Activated CD8-positive, alpha-beta memory T cell treated with anti-CD3 and anti-CD28 coated beads for 1 hour (primary cell): ENCODE measurements at places on chromosomes 5 and 9.

GRCh38 chr5:88743231-88743834, 139.7 kb downstream of the MEF2C start:
- DNase-seq, result no peak

DNA sequence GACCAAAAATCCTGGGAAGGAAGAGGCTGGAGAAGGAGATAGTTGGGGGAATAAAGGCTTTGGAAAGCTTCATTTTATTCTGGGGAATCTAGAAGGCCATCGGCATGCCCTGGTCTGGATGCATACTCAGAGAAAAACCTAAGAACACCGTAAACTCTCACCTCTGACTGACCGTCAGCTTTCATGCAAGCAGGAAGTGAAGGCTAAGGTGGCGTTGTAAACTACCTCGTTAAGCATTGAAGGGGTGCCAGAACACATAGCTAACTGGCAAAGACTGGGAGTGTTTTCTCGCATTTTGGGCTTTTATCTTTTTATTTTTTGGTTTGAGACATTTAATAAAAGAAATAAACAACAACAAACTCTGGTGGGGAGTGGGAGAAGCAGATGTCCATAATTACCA, 2.6 kb upstream of the SLC38A9 start:
- DNase-seq, result no peak

- DNase-seq, result no peak
Observed at GRCh38 chr5:38379350-38379937, 121.1 kb downstream of the EGFLAM start.

- DNase-seq, result no peak
Observed at GRCh38 chr5:179954434-179954833, 46.7 kb upstream of the TBC1D9B start.

DNA sequence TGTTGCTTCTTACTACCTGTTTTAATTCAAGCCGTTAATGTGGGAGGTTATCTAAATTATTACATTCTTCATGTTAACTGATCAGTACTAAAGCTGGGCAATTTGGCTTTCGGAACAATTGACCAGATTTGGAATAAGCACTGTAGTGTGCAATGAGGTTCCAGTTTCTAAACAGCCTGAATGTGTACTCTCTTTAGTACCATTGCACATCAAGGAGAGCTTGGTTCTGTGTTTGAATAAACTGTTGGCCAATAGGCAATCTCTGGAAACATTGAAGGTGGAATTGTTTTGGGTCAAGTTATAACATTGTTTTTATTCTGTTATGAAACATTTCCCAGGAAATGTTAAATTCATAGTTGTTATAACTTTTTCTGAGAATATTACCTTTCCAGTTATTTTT, 105.2 kb downstream of the PBX3 start:
- no peak for DNase-seq

DNA sequence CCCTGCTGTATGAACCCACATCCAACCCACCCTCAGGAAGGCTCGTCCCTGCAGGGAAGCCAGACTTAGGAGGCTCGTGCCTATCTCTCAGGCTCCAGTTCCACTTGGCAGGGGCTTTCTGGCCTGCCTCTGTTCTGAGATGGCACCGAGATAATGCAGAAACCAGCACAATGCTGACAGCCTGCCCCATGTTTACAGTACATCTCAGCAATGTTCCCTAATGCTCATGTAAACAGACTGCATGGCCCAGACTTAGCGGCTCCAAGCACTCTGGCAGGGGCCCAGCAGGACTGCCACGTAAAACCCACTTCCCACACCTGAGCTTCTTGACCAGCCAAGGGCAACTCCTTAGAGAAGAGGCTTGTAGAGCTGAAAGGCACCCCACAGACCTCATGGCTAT, 499.5 kb upstream of the BRINP1 start:
- DNase-seq, result no peak

DNA sequence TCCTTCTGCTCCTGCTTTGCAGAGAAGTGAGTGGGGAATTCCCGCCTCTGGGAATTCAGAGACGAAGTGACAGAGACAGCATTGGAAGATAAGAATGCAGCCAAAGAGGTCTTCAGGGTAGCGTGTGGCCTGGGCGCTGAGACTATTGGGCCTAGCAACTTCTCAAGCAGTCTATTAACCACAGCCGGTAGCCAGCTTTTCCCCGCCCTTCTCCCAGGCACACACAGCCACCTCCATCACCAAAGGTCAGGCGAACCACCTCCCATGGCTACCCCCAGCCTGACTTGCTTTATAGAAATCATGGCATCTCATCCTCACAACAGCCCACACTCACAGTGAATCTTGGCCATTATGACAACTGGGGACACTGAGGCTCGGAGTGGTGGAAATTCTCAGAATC, 124.2 kb downstream of the KCNIP1 start:
- no peak for DNase-seq

- no peak for DNase-seq
Observed at GRCh38 chr5:10885026-10885425, 124.0 kb upstream of the DAP start.

GRCh38 chr5:78509884-78510769, 138.4 kb downstream of the LHFPL2 start:
- DNase-seq, result no peak

DNA sequence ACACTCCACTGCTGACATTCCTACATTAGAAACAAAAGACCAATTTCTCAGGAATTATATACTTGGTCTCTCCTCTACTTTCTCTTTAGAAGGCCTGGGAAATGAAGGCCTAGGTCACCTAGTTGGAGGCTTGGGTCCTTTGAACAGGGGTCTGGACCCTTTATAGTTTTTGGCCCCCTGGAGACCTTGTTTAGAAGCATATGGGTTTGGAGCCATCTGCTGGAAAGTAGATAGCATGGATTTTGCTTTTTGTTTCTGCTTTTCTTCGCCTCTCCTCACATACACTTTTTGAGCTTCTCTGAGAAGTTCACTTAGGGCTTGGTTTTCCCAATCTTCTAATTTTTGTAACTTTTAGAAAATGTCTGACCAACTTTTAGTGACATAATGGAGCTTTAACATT, 67.1 kb upstream of the CDK20 start:
- DNase-seq, result no peak

- DNase-seq, result no peak
Observed at GRCh38 chr5:142204219-142204618, 95.6 kb downstream of the NDFIP1 start.

GRCh38 chr5:176497852-176498251, 39.4 kb downstream of the RNF44 start:
- DNase-seq, result no peak

DNA sequence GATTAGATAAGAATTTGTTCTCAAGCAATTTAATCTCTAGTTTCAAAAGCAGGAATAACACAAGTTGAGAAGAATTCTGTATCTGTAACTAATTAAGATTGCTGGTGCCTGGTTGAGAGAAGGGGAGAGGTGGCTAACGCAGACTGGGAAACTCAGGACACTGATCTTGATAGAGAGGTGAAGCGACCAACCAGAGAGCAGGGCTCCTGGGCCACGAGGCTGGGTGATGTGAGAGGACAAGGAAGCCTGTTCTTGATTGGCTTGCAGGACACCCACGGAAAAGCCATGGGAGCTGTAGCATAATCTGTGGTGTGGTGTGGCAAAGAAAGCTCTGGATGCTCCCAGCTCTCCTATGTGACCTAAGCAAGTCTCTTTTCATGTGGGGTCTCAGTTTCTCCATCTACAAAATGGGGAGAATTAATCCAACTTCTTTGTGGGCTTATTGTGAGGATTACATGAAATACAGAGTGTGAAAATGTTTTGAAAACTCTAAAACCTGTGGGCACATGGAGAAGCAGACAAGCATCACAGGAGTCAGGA, 594.1 kb upstream of the BRINP1 start:
- DNase-seq, result no peak

DNA sequence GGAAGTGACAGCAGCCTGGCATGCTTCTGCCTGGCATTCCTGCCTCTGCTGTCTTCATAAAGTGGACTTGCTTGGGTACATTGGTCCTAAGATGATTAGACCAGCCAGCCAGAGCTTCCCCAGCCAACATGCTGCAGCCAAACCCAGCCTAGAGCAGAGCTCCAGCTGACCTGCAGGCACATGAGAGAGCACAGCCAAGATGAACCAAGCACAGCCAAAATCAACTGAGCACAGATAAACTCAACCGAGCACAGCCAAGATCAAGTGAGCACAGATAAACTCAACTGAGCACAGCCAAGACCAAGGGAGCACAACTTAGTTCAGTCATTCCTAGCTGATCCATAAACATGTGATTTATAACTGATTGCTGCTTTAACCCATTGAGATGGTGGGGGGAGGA, 266.5 kb downstream of the MSX2 start:
- no peak for DNase-seq

GRCh38 chr9:85534340-85534739, 207.4 kb downstream of the AGTPBP1 start:
- no peak for DNase-seq

GRCh38 chr5:148882332-148882731, 55.9 kb downstream of the ADRB2 start:
- DNase-seq, result no peak

DNA sequence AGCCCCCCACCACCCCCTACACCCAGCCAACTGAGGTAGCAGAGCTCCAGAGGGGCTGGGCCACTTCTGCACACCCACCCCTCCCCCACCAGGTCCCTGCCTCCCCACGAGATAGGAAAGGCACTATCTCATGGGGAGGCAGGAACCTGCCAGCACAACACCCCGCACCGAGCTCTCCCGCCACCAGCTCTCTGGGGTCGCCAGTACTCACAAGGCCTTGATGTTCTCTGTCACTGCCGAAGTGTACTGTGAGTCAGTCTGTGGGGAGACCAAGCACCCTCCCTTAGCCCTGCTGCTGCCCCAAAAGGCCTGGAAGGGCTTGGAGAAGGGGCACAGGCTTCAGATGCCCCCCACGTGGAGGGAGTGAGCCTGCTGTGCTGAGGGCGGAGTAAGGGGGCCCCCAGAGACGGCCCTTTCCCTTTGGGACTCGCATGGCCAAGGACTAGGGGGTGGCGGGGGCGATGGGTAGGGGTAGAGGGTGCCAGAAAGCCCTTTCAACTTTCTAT, 5.9 kb downstream of the MGAT4B start:
- no peak for DNase-seq

DNA sequence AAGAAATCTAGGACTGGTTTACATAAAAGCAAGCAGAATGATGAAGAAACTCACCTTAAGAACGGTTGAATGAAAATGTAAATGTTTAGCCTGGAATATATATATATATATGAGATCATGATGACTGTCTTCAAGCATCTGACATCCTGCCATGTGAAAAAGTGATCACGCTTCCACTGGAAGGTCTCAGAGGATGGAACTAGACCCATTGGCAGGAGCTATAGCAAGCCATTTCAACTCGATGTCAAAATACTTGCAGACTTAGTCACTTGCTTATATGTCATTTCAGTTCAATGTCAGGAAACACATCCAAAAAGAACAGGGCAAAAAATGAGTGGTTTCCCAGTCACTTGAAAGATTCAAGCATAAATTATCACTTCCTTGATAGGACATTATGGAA, 22.2 kb upstream of the TMEM161B start:
- DNase-seq, result no peak

DNA sequence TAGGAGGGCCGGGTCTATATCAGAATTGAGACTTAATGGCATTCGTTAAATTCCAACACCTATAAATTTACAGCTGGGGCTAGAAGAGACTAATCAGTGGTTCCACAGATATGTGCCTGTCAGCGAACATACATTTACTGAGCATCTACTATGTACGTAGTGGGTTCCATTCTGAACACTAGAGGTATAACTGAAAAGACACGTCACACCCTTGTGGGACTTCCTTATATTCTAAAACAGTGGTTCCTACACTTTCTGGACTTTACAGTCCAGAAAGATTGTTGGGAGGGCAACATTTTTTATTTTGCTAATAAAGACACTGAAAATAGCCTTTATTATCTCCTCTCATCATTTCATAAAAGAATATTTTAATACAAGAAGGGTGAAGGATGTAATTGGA, 140.5 kb downstream of the SCAMP1 start:
- no peak for DNase-seq

GRCh38 chr9:73269430-73270101, 117.9 kb downstream of the ANXA1 start:
- DNase-seq, result no peak
